ENCODE measurements at places on chromosomes 12 and 14.

GRCh38 chr14:103033681-103034096 is 23.7 kb downstream of the CDC42BPB start:
- no peak for DNase-seq

- DNase-seq, result no peak
Observed at GRCh38 chr12:112711026-112711425, 80.5 kb upstream of the RPH3A start.

- DNase-seq, result peak; percentile 79
Observed at GRCh38 chr12:56488041-56488955, at the start of gene GLS2. TSS of gene GLS2 (minus strand) at chr12:56488161. CDS start at chr12:56488118, 43 bp downstream.

GRCh38 chr12:40149673-40150260 is 43.9 kb upstream of the SLC2A13 start:
- DNase-seq, result peak; percentile 21

GRCh38 chr12:7434670-7435069 is 9.3 kb downstream of the CD163L1 start:
- DNase-seq, result no peak

DNA sequence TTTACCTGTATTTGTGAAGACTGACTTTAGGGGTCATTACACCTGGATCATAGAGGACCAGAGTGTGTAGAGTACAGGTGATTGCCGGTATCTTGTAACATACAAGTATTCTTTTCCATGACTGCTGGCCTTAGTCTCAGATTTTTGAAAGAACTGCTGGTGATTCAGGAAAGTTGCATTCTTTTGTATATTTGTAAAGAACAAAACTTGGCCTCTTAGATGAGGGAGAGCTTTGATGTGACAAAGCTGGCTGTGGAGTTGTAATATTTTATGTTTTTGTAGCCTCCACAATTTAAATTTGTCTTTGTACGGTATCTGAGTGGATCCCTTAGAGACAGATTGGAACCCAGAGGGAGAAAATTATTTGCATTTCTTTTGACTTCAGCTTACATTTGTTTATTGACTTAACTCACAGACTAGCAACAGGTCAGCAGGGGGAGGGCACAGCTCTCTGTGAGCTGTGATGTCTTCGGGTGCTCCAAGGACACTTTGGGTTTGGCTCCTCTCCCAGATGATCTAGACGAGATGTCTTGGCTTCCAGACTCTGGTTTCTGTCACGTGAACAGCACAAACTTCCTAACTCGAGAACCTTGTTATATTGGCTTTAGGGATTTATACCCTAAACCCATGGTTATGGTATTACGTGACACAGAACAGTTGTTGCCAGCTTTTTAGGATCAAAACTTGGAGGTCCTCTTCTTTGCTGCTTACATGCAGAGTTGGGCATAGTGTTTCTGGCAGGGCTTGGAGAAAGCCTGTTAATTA is 65.9 kb downstream of the DAAM1 start:
- DNase-seq, result peak; percentile 94

DNA sequence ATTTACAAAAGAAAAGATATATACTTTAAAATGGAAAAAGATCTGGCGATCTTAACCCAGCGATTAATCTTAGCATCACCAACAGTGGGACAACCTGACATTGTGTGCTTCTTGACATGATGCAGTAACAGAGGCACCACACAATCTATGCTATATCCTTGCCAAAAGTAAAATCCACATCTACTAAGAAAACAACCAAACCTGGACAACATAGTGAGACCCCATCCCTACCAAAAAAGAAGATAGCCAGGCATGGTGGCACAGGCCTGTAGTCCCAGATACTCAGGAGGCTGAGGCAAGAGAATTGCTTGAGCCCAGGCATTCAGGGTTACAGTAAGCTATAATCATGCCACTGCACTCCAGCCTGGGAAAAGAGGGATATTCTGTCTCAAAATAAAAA is 50.5 kb downstream of the SINHCAF start:
- no peak for DNase-seq

GRCh38 chr14:105241641-105242040 is 6.7 kb upstream of the BTBD6 start:
- DNase-seq, result no peak

DNA sequence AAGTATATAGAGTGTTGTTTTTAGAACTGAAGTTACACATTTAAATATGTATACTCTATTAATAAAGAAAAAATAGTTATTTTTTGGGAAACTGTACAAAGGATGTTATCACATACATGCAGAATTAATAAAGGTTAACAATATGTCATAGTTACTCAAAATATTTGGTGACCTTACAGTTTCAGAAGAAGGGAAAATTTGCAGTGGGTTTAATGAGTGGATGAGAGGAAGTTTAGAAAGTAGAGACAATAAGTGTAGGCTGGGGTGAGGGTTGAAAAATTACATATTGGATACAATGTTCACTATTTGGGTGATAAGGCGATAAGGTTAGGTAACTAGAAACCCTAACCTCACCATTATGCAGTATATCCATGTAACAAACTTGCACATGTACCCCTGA is 13.5 kb downstream of the WNK1 start:
- no peak for DNase-seq

DNA sequence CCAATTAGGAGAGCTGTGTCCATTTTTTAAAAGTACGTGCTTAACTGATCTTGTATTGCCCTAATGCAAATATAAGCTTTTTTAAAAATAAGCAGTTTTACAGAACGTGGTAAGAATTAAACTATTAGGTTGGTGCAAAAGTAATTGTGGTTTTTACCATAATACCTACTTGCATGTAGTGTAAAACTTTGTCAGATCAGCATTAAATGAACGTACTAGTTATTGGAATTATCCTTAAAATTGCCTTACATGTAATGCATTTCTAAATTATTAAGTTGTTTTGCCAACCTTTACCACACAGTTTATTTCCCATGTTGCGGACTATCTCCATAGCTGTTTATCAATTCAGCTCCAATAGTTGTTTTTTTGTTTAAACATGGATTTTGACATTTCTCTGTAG is 10.9 kb downstream of the CAND1 start:
- DNase-seq, result no peak

- DNase-seq, result no peak
Observed at GRCh38 chr12:28294300-28294699, 104.0 kb downstream of the CCDC91 start.

GRCh38 chr14:104103446-104104075 is 18.1 kb downstream of the ASPG start:
- DNase-seq, result no peak

GRCh38 chr14:52069307-52070050 is 620 bp upstream of the NID2 start:
- DNase-seq, result peak; percentile 56

DNA sequence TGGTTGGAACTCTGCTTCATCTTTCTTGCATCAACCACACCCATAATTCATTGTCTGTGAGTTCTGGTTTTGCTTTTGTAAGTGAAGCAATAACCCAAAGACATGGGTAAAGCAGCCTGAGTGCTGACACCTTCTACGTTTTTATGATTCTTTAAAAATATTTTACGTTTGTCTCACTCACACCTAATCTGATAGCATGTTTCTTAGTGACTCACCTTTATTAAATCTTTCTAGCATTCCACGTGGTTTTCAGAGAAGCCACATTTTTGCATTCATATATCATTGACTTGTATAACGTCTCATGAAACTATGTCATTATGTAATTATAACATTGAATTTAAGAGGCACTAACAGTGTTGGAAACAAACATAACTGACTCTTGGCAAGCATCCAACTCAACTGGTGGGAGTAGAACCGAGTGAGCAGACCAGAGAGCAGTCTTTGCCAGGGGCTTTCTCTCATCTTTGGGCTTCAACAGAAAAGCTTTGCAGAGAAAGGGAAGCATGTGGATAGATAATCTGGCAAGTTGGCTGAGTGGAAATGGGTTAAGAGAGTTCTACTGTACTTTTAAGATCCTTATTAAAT is 118.8 kb downstream of the TPH2 start:
- peak; percentile 13 for DNase-seq

GRCh38 chr12:46523863-46524770 is 151.5 kb upstream of the SLC38A2 start:
- DNase-seq, result peak; percentile 87

DNA sequence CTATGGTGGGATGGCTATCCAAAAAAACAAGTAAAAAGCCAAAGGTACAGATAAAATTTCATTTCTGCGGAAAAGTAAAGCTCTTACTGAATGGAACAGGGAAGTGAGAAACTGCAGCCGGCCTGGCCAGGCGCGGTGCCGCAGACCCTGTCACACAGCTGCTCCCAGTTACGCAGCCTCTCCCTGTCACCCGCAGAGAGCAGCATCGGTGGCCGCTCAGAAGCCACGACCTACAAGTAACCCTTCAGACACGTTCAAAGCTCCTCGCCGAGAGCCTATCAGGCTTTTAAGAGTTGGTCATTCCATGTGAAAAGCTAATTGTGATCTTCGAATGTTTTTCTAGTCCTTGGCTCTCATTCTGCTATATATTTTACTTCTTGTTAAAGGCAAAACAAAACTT is 11.0 kb upstream of the ANKLE2 start:
- DNase-seq, result no peak

GRCh38 chr12:41512497-41512896 is 324.4 kb downstream of the PDZRN4 start:
- DNase-seq, result peak; percentile 14

DNA sequence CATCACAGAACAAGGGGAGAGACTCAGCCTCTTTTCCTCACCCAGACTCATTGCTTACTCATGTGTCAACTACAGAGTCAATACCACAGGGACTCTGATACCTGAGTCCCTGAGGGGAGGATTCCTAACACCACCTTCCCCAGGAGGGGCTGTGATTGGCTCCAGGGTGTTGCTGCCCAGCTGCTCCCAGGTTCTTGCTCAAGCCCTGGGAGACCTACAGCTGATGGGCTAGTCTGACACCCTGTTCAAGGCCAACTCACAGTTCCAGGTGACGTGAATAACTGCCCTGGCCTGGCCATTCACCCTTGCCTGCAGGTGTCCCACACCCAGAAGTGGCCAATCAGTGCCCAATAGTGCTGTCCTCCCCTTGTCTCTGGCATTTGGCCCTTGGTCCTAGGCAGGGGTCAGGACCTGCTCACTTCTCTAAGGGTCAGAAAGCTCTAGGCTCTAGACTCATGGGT is 8.6 kb downstream of the SPRYD4 start:
- no peak for DNase-seq

DNA sequence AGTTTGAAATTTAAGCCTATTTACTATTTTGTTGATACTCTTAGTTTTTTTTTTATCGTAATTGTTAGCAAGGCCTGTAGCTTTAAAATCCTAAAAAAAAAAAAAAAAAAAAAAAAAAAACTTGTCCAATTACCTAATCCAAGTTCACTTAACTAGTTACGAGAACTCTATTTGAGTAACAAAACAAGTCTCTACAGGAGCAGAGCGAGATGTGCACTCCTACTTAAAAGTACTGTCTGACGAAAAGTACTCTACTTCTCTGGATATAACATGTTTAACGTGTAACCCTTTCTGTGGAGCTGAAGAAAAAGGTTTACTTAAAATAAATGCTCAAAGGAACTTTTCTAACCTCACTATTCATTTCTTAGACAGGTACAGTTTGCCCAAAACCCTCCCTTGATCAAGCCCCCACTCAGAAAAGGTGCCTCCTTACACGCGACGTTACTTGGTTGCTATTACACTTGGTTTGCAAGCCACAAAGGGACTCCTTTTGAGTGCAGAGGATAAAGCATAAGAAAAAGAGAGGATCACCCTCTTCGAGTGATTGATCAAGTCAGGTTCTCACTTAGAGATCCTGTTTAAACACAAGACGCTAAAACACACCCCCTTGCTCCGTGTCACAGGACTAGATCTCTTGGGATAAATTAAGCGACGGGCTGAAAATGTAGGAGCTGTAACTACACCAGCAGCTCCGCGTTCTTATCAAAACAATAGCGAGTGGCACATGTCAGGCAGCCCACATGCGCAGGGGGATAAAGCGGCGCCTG is 2.2 kb downstream of the BAZ1A start:
- DNase-seq, result peak; percentile 60

DNA sequence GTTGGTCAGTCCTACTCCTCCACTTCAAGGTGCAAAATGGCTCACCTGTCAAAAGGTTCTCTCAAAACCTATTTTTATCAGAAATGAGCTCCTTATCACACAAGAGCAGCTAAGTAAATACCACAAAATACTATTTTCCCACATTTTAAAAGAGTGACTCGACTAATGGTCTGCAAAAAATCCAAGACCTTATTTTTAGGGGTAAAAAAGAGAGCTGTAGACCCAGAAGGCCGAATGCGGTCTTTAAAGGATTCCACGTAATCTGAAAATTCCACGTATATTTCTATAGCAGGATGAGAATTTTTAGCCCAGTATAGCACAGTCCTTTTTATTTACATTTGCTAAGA is 3.8 kb downstream of the C14orf93 start:
- DNase-seq, result no peak

DNA sequence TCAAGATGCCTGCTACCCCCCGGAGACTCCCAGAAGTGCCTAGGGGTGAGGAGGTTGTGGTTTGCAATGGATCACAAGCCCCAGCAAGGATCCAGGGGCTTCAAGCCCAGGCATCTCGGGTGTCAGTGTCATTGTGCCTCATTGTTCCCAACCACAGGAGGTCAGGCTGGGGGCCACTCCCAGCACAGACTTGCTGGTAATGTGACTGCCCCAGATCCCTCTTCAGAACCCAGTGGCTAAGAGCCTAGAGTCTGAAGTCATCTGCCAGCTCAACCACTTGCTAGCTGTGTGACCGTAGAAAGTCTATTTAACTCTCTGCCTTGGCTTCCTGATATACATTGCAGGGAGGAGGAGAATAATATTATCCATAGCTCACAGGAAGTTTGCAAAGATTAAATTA is 7.7 kb upstream of the ASB2 start:
- DNase-seq, result no peak

DNA sequence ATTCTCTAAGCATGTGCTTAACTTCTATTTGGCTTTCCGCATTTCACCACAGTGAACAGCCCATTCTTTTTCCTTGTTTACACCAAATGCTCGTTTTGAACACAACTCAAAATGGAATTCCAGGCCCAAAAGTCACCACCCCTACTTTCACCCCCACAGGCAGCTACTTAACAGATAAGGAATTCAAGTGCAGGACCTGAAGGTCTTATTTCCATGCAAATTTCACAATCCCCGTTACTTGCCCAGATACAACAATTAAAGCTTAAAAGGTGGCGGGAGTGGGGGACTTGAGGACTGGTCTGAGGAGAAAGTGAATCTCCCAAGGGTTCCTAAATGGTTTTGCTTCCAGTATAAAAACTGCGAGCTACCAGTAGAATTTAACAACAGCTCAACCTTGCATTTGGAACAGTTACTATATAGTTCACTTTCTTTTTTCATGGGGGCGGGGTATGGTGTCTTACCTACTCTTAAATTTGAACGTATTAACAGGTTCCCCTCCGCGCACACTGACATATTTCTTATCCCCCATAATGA is 3.7 kb downstream of the USP44 start:
- DNase-seq, result peak; percentile 17

GRCh38 chr14:69910871-69911270 is 31.7 kb downstream of the SMOC1 start:
- DNase-seq, result no peak

DNA sequence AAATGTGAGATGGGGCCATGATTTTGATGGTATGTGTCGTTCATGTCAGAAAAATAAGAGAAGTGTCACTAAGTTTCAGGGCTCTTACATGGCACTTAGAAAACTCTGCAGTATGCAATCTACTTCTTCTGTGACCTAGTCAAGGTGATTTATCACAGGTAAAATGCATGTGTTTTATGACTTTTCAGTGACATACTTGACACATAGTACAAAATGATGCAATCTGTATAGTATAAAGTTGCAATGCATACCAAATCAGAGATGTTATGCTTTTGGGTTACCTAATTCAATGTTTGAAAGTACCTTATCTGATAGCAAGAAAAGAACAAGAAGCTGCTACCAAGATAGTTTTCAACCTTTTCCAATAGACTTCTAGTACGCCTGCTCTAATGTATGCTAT is 21.9 kb upstream of the ARHGAP5 start:
- DNase-seq, result no peak

Measured in fibroblast of pulmonary artery (primary cell).